Epithelial cell of prostate (primary cell): ENCODE measurements at places on chromosomes 6 and 20.

- DNase-seq, result no peak
Measured at GRCh38 chr6:40986921-40987819, 51.9 kb downstream of the UNC5CL start.

DNA sequence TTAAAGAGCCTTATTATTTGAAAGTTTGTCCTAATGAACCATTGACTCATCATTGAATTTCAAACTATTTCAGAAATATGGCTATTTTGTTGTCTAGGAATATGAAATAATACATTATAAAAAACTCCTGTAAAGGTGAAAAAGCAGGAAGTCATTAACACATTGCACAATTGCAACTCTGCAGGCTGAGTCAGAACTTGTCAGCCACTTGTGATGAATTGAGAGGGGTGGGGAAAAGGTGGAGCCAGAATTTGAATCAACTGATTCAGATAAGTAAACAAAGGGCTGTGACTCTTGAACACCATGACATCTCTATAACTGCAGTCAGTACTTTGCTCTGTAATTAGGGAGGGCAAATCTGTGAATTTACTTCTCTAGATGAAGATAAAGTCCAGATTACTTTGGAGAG lies 6.0 kb downstream of the C6orf141 start:
- peak; percentile 86 for DNase-seq

- no peak for DNase-seq
Measured at GRCh38 chr6:12886961-12887775, 170.6 kb downstream of the PHACTR1 start.

- no peak for DNase-seq
Measured at GRCh38 chr6:144219056-144219685, 66.0 kb upstream of the UTRN start.

DNA sequence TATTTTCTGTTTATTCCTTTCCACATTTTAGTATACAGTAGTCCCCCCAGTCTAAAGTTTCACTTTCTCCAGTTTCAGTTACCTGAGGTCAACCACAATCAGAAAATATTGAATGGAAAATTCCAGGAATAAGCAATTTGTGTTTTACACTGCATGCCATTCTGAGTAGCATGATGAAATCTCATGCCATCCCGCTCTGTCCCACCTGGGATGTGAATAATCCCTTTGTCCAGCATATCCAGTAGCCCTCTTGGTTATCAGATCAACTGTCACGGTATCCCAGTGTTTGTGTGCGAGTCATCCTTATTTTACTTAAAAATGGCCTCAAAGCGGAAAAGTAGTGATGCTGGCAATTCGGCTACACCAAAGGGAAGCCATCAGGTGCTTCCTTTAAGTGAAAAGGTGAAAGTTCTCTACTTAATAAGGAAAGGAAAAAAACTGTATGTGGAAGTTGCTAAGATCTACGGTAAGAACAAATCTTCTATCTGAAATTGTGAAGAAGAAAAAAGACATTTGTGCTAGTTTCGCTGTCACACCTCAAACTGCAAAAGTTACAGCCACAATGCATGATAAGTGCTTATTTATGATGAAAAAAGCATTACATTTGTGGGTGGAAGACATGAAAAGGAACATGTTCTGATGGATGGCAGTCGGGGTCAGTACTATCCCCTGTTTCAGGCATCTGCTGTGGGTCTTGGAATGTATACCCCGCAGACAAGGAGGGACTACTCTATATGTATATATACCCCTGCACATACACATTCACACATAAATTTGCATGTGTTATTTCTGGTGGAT lies 11.3 kb downstream of the NOX3 start:
- no peak for DNase-seq

- DNase-seq, result no peak
Measured at GRCh38 chr6:115969930-115970273, 90.8 kb downstream of the FRK start.

DNA sequence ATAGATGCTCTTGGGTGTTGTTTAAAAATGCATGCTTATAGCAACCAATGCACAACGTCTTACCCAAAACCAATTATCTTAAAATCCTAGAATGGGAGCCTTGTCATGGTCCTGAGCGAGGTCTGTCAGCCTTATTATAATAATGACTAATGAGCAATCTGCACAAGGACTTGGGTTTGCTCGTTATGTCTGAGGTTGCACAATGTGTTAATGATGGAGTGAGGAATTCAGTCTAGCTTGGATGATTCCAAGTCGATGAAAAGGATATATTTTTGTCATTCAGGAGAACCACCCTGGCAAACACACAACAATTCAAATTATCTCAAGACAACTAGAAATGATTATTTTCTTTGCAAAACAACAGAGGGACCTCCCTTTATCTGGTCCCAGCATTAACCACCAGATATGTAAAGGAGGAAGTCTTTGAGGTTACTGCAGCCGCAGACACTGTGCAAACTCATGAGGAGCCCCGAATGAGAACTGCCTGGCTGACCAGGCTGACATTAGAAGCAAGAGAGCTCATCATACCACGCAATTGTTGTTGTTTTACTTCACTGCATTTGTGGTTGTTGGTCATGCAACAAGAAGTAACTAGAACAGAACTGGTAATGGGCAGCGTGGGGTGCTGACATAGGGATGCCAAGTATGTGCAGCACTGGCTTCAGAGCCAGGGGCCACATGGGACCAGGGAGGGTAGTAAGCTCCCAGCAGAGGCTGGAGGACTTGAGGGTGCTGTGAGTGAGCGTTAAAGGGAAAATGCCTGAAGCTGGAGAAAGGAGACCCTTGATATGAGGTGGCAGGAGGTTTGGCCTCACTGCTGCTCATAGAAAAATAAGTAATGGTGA lies 488.3 kb downstream of the CDH26 start:
- DNase-seq, result no peak

DNA sequence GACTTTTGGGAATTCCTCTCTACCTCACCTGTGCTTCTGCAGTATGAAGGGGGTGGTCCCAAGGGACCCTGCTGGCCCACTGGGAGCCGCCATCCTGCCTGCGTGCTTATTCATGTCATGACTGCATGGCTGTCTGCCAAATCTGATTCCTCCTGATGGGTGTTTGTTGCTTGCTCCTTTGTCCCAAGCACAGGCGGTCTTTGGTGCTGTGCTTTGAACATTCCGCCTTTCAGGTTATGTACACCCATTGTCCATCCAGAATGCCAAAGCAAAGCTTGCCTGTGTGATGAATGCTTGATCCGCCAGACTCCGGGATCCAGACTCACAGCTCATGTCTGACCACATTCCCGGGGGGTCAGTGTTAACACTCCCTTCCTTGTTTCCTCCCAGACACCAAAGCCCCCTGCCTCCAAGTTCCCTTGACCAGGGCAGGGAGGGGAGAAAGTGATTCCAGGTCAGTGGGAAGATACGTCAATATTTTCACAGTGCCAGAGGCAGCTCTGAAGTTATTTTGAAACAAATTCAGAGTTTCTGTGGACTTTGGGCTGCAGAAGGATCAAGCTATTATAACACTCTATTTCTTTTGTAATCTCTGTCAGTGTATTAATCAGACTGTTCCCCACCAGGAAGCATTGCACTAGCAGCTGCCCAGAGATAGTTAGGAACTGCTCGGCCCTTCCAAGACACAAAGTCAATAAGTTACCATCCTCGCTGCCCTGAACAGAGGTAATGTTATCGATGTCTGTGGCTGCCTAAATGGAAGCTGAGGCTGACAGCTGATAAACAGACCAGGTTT lies 9.5 kb downstream of the DAAM2 start:
- no peak for DNase-seq

GRCh38 chr6:107770541-107770940 lies 53.6 kb downstream of the SCML4 start:
- no peak for DNase-seq

- no peak for DNase-seq
Measured at GRCh38 chr6:94217836-94218235, 798.5 kb upstream of the EPHA7 start.

DNA sequence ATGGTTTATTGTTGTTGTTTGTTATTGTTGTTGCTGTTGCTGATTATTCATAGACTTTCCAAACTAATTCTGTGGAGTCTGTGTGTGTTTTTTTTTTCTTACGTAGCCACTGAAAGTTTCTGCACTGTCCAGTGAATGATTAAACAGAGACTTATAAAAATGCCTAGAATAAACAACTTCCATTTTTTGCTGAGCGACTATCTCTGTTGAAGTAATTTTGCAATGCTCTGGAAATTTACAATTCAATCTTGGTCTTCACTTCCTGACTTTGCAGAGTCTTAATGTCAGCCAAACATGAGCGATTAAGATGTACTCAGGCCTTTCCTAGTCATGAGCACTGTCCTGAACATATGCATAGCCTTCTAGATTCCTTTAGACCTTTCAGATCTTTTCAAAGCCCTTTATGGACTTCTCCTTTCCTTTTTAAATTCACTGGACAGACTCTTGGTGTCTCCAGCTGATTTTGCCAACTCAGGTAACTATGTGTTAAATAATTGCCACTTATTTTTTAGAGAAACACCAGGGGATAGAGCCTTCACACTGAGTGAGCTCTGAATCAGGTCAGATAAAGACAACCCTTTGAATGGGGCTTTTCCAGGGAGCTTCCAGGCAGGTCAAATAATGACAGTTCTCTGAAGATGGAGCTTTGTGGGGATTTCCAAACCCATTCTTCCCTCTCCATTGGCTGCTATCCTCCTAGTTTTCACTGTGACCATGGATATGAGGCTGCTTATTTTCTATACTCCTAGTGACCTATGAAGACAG lies 622.8 kb upstream of the EPHA7 start:
- no peak for DNase-seq

DNA sequence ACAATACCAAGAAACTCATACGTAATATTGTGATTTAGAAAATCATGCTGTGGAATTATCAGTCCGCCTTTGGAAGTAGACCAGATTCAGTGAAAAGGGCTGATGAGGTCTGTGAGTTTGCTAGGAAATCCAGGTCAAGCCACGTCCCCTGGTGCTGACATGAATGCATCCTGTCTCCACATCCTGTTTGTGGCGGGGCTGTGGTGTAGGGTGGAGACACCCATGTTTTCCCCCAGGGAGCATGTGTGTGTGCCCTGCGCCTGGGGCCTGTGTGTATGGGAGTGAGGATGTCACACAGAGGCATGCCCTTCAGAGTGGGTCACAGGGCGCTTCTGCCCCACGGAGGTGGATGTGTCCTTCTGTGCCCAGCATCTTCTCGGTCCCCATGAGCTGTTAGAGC lies 109.1 kb downstream of the SASH1 start:
- DNase-seq, result no peak

DNA sequence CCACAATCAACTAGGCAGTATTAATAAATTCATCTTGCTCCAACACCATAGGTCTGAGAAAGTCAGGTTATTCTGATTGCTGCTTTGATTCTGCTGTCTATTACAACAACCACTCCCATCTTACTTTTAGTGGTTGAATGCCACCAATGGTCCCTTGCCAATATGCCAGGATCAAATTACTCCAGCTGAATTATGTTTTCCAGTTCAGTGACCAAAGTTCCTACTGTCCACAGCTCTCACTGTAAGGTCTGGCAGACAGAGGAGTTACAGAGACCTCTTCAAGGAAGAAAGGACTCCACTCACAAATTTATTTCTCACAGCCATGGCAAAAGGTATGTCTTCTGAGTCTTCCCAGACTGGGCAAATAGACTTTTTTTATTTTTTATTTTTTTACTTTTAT lies 557.0 kb downstream of the HAO1 start:
- no peak for DNase-seq

GRCh38 chr6:147087641-147088040 lies 116.6 kb upstream of the STXBP5 start:
- no peak for DNase-seq

DNA sequence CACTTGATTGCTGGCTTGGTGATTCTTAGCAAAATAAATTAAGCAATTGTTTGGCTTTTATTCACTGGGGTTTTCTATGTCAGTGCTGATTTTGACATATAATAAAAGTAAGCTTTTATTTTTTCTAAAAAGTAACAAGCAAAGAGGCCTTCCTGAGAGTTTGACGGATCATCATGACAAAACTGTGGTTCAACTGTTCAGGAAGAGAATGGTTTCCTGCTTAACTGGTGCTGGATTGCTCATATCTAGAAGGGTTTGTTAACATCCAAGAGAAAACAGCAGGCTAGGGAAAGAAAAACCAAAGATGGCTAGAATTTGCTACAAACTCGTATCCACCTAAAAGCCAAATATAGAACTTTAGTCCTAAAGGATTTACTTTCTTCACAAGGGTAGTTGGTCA lies 21.2 kb downstream of the SERPINB1 start:
- DNase-seq, result no peak

DNA sequence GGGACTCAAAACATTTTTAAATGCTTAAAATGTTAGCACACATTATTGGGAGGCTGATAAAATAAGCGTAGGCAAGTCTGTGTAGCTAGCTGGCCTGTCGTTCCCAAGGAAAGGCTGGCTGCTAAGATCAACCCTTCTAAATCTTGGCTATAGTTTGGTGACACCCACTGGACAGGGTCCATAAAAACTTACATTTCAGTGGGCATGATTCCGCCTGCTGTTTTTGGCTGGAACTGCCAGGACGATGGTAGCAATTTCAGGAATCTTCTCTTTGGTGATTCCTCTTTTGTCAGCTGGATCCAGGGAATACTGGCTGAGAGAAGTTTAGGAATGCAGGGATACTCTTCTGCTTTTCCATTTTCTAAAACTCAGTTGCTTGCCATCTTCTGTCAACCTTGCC lies 162.2 kb downstream of the NKAIN2 start:
- no peak for DNase-seq

- DNase-seq, result no peak
Measured at GRCh38 chr6:106735136-106735633, 105.8 kb downstream of the QRSL1 start.

- DNase-seq, result peak; percentile 69
Measured at GRCh38 chr20:59032023-59032712, at the start of gene ATP5F1E. ATP5F1E (minus strand) TSS chr20:59032335; CDS start chr20:59032251, 84 bp downstream.

- DNase-seq, result no peak
Measured at GRCh38 chr20:32167552-32167951, 40.0 kb downstream of the PLAGL2 start.

DNA sequence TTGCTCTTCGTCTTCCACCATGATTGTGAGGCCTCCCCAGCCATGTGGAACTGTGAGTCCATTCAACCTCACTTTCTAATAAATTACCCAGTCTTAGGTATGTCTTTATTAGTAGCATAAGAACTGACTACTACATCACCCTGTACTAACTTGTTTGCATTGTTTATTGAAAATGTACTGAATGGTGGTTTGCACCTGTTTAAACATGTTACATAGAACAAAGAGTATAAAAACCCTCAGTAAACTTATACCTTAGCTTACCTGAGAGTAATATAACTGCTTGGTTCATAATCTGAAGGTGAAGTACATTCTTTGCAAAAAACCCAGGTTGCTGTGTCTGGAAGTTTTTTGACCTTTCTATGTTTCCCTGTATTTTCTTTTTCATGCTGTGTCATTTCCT lies 777.8 kb downstream of the TBC1D32 start:
- peak; percentile 43 for DNase-seq

DNA sequence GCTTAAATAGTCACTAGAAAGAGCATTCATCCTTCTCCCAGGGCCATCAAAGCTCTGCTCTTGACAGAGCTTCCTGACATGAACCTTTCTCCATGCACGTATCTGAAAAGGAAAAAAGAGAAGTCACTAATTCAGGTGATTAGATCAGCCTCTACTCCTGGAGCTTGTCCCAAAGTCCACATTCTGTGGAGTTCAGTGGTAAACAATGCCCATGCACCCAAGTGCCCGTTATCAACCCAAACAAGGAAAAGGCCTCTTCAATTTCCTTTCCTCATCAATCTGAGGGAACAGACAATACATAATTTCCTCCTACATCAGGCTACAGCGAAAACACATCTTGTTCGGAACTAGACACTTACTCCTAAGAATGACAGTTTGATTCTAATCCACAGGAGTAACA lies 129.2 kb upstream of the PCSK2 start:
- DNase-seq, result no peak

GRCh38 chr6:136609873-136610706 lies 59.9 kb upstream of the MAP7 start:
- peak; percentile 98 for DNase-seq
